ENCODE measurements at places on chromosomes 6 and 20. TPM values are rescaled to one million over a fixed set of nuclear protein-coding genes. Genes with fewer than 3 reads are reported as not detected.

Gene DEFB124
- total RNA-seq = not detected

Gene OLIG3
- not detected for total RNA-seq

Gene SNRPB2
- 161 TPM for total RNA-seq

DNA sequence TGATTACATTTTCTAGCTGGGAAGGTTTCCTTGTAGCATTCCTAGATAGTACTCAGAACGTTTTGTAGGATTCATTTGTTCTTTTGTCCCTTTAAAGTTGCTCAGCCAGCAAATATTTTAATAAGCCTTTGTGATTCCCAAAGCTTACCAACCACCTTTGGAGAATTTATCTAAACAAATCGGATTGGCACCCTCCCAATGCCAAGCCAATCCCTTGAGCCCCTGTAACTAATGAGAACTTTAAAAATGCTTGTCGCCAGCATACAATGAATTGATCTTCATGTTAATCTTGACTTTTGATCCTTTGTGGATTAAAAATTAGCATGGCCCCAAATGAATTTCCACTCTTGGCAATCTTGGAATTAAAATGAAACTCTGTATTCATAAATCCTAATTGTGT lies 559.5 kb downstream of the UTRN start:
- DNase-seq = no peak

DNA sequence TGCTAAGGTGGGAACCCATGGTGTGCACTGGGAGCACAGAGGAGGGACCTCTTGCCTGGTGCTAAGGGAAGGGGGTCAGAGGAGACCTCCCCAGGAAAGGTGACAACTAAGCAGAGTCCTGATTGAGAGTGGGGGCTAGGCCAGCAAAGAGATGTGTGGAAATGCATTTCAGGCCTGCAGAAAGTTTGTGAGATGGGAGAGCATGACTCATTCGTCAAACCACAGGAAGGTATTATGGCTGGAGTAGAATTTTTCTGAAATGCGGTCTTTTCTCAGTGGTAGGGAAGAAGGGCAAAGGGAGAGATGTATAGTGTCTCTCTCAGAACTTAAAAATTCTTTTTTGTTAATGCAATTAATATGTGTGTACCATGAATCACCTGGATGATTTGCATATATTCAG lies 23.6 kb upstream of the EDN1 start:
- no peak for DNase-seq

DNA sequence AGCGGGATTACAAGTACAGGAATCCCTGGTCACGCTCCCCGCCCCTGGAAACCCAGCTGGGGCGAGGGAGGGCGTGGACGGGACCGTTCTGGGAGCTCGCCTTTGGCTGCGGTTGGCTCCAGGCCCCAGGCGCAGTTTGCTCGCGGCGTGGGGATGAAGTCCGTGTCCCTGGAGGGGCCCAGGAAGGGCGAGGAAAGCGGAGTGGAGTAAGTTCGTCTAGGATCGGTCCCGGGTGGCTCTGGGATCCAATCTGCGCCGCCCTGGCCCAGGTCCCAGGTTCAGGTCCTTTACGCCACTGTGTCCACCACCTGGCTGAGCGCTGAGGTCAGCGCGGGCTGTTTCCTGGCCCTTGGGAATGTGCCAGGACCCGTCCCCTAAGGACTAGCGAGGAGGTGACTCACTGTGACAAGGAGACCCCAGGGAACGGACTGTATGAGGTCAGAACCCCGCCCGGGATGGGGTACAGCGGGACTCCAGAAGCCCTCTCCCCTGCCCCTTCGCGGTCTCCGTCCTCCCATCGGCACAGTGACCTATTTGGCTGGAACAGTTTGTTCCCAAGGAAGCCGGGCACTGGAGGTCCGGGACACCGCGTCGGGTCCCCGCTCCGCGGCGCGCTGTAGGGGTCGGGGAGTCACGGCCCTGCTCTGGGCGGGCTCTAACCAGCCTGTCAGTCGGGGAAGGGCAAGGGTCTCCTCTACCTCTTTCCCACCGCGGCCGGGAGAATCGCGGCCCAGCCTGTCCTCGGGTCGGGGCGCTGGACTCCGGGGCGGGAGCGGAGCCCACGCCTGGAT lies 724 bp downstream of the CDKN1A start:
- peak; percentile 65 for DNase-seq

DNA sequence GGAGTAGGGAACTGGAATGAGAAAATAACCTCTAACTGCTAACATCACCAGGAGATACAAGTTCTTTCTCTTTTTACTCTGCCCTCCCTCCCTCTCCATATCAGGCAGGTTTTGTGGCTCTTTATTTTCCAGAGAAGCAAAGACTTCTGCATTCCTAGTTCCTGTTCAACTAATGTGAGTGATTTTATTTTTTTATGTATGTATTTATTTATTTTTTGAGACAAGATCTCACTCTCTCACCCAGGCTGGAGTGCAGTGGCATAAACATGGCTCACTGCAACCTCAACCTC lies 6.0 kb upstream of the IER3 start:
- no peak for DNase-seq

DNA sequence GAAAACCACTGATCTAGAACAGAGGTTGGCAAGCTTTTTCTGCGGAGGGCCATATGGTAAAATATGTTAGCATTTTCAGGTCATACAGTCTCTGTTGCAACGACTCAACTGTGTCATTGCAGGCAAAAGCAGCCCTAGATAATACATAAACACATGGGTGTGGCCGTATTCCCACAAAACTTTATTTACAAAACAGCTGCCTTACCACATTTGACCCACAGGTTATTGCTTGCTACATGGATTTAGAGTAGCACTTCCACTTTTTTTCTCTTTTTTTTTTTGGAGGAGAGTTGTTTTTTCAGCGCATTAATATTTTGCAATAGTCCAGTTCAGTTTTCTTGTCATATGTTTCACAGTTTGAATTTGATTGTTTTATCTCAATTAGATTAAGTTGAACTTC lies 2.5 kb upstream of the IGF2R start:
- no peak for DNase-seq

DNA sequence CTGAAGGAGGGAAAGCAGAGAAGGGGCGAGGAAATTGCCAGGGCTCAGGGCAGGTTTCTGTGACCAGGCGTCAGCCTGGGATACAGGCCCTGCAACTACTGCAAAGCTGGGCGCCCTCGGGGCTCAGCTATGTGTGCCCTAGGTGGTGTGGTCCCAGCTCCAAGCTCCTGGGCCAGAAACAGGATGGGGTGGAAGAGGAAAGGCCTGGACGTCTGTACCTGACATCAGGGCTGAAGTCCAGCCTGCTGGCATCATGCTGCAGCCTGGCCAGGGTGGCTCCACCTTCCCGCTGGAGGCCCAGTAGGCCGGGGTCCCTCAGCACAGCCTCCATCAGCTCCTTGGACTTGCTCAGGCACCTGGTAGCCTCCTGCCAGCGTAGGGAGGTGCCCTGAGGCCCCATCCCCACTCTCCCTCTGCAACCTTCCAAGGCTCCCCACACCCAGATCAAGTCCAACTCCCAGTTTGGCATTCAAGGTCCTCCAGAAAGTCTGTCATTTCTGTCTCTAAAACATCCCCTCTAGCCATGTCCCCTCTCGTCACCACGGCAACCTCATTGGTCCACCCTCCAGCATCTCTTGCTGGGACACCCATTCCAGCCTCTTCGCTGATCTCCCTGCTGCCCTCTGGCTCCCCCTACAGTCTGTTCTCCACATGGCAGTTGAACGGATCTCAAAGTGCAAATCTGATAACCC lies 38.2 kb downstream of the KIAA1755 start:
- DNase-seq = peak; percentile 83

GRCh38 chr20:50434653-50435396 lies 75.4 kb upstream of the PTPN1 start:
- no peak for DNase-seq

- no peak for DNase-seq
Measured at GRCh38 chr6:66740346-66740745, 1033.3 kb upstream of the EYS start.

GRCh38 chr6:22221630-22222029 lies 75.2 kb downstream of the PRL start:
- no peak for DNase-seq

All from SJCRH30 (cell line).